Pancreas (tissue), 10 donors: ENCODE measurements at places on chromosomes 4 and X.

DNA sequence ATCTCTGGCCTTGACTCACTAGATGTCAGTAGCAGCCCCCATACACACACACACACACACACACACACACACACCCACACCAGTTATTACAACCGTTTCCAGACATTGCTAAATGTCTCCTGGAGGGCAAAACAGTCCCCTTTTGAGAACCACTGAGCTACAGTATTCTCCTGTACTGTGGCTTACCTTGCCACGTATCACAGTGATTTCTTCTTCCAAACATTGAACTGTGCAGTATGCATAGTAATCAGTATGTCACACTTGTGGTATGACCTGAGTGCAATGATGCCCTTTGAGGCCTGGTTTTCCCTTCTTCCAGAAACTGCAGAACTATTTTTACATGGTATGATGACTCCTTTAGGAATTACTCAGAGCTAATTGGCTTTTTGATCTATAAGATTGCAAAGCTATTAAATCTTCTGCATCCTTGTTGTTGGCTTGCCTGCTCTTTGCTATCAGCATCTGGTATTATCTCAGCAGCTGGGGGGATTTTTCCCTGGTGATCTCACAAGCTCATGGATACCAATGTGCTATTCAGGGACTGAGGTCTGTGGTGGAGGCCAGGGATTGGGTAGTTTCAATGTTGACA is 3.6 kb upstream of the THOC2 start:
- DNase-seq: no peak

DNA sequence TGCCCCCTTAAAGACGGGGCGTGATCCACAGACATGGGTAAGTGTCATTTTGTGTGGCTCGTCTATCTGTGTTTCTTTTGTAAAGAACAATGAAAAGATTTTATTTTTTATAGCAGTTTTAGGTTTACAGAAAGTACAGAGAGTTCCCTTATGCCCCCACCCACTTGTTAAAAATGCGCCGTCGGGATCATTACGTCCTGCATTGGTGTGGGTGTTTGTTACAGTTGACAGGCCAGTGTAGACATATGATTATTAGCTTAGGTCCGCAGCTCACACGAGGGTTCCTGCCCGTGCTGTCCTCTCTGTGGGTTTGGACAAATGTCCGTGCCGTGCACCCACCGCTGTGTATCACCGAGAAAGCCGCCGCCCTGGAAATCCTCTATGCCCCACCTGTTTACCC is 50.5 kb downstream of the RGS12 start:
- no peak for DNase-seq

DNA sequence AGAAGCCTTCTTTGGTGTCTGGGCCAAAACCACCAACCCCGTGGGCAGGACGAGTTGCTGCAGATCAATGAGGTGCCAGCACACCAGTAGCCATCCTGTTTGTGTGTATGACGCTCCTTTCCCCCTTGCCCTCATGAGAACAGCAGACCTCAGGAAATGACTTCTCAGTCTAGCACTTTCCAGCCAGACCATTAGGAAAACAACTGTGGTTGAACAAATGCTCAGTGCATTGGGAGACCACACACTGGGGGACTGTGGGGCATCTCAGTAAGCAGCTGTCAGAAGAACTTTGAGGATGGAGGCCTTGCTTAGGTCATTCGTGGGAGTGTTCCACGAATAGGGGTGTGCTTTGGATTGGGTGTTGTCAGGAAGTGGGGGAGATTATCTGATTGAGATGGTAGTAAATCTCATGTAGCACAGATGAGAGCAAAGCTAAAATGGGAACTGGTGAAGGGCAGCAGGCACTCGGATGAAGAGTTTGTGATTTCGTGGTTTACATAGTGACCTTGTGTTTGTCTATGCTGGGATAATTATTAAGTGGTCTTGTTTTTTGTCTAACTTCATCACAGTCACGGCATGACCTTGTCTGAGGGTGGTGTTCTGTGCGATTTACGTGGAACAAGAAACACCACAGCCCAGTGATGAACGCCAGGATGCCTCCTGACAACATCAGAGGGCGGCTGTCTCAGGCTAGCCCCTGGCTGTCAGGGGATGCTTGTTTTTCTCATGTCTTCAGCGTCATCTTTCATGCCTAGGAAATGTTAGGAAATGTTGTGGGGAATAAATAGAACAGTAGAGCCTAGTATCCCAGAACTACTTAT is 70.1 kb downstream of the USP46 start:
- DNase-seq: no peak

DNA sequence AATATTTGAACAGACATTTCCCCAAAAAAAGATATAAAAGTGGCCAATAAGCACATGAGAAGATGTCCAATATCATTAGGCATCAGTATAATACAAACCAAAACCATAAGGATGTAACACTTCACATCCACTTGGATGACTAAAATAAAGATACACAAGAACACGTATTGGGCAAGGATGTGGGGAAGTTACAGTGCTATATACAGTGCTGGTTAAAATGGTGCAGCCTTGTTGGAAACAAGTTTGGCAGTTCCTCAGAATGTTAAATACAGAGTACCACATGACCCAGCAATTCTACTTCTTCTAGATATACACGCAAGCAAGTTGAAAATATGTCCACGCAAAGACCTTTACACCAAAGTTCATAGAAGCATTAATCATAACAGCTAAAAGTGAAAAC is 58.9 kb downstream of the HAUS3 start:
- DNase-seq: no peak

- DNase-seq: no peak
These were observed 10.6 kb upstream of the PRDX4 start for GRCh38 chrX:23656684-23657083.

DNA sequence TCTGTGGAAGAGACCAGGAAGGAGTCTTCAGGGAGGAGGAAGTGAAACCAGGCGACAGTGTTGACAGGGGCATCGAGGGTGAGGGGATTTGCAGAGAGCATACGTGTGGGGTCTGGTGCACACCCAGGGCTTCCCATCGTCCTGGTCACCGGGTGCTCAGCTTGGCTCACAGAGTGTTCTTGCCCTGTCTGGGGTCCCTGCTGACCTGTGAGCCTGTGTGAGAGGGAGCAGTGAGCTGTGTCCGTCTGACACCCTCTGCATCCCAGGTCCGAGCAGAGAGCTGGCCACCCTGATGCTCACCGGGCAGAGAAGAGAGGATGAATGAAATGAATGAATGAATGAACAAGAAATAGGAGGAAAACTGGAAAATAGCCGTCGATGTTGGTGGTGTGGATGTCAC is 46.5 kb downstream of the CPZ start:
- no peak for DNase-seq

GRCh38 chr4:120704538-120704937 is 218.0 kb downstream of the PRDM5 start:
- DNase-seq: no peak

GRCh38 chrX:122475306-122475705 is 708.8 kb upstream of the GRIA3 start:
- DNase-seq: no peak
